ENCODE measurements at places on chromosomes 3 and 15.

DNA sequence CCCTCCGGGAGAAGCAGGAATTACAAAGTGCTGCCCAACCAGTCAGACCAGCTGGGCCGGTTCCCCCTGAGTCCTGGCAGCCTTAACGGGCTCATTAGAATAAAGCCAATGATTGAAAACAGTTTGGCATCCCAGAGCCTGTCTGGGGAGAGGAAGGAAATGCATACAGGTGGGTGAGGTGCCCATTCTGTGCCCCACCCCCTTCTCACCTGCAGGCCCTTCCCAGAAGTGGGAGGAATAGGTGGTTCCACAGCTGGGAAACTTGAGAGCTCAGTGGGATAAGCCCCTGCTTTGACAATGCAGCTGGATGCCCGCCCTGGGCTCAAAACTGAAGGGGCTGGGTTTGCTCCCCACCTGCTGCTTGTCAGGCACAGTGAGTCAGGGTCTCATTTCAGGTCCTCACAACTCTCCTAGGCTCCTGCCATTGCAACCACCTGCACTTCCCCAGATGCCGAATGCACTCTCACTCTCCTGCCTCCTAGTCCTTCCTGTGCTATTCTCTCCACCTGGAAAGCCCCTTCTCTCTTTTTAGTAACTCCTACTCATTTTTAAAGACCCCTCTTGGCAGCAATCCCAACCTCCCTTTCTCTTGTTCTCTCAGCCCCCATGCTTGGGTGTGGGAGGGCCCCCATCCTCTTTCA, 5.5 kb upstream of the BUB1B start:
- no peak for DNase-seq

DNA sequence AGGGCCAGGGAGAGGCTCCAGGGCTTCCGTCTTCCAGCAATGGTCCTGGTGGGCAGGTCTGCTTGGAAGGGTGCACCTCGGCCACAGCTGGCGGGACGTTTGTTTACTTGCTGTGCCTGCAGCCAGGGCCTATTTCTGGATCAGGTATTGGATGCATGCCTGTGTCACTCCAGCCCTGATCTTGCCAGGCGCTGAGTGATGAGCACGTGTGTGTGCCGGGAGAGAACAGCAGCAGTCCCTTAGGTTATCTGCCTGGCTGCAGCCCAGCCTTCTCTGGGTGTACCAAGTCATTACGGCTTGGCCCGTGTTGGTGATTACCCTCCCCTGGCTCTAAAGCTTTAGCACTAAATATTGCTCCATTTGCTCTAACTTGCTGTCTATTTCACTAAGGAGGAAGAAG, 14.9 kb downstream of the CCDC32 start:
- DNase-seq: no peak

GRCh38 chr3:122092460-122093165, 37.5 kb downstream of the CD86 start:
- DNase-seq: no peak

GRCh38 chr3:71809321-71810026, 24.5 kb upstream of the PROK2 start:
- DNase-seq: no peak

DNA sequence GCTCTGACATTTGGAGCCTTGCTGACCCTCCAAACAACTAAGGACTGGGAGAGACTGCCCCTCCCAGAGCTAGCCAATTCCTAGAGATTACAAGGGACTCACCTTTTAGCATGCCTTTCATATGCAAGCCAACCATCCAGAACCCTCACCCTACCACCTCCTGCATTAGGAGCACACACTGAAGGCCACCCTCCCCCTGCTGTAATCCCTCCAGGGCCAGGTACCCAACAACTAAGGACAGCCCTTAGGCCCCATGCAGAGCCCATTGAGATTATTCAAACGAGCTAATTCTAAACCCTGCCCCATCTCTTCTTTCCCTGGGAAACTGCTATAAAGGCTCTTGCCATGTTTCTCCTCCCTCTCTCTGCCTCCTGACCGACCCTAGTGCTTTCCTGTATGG, 352.6 kb downstream of the ERC2 start:
- DNase-seq: no peak

- DNase-seq: no peak
Measured at GRCh38 chr3:119558626-119559317, 642 bp downstream of the CD80 start.

Data from T-helper 1 cell (primary cell).